ENCODE measurements at places on chromosomes 5 and 9. TPM values are rescaled to one million over a fixed set of nuclear protein-coding genes. Genes with fewer than 3 reads are reported as not detected.

GABRP gene
- 1.5 TPM for total RNA-seq

TAF11L5 gene
- not detected for total RNA-seq

FABP6 gene
- not detected for total RNA-seq

GABRA6 gene
- not detected for total RNA-seq

CYLC2 gene
- total RNA-seq = not detected

PTGR1 gene
- 54.8 TPM for total RNA-seq

SAXO1 gene
- not detected for total RNA-seq

SHISAL2B gene
- not detected for total RNA-seq

DMRT3 gene
- total RNA-seq = not detected

BARHL1 gene
- total RNA-seq = not detected

RAB24 gene
- total RNA-seq = 27.0 TPM

LOX gene
- 18.3 TPM for total RNA-seq

CDH9 gene
- total RNA-seq = not detected

SLC6A7 gene
- total RNA-seq = not detected

LCN15 gene
- 1.6 TPM for total RNA-seq

FCN1 gene
- not detected for total RNA-seq

SLC24A2 gene
- not detected for total RNA-seq

IL5 gene
- total RNA-seq = not detected

PCDHGA6 gene
- total RNA-seq = 0.73 TPM

LHX3 gene
- total RNA-seq = not detected

C9 gene
- not detected for total RNA-seq

PCDHGA2 gene
- total RNA-seq = 0.79 TPM

ARHGEF28 gene
- total RNA-seq = 43.8 TPM

LYRM7 gene
- total RNA-seq = 4.7 TPM

INSYN2B gene
- 34.2 TPM for total RNA-seq

FBP2 gene
- total RNA-seq = not detected

TMEM174 gene
- not detected for total RNA-seq
